Amniotic epithelial cell (primary cell): ENCODE measurements at places on chromosomes 6 and 20.
A peak's percentile ranks its signal among the peaks of the same experiment; 100 is the strongest.

GRCh38 chr20:39571171-39571570 is 609.0 kb downstream of the DHX35 start:
- no peak for DNase-seq

DNA sequence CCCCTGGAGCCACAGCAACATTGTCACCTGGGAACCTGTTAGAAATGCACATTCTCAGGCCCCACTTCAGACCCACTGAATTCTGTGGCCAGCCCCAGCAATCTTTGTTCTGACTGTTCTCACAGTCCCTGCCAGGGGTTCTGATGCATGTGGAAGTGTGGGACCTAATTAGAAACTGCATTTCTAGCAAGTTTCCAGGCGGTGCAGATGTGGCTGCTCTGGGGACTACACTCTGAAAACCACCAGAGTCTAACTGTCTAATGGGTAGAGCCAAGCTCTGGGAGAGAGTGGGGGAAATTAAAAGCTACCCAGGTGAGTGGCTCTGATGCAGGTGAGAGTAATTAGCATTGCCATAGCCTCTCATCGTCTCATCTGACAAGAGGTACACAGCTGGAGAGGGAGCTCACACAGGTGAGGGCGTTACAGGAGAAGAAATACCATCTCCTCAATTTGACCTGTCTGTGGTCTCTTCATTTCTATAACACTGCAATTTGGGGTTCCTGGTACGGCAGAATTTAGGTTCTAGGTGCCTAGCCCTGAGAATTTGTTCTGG is 66.0 kb downstream of the SNX5 start:
- DNase-seq = no peak

DNA sequence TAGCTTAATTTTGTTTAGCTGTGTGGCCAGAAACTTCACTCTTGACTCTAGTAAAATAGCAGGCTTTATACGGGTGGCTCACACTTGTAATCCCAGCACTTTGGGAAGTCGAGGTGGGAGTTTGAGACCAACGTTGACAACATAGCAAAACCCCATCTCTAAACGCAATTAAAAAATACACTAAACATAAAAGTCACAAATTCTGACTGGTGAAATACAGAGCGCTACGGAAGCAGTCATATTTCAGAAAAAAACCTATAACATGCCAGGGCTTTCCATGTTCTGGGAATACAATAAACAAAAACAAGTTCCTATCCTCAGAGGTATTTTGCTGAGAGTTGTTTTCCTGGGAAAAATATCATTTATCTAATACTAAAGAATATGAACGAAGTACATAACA is 24.8 kb upstream of the ZSCAN23 start:
- DNase-seq = no peak

GRCh38 chr6:162343936-162344645 is 383.5 kb downstream of the PRKN start:
- no peak for DNase-seq

- peak; percentile 29 for DNase-seq
Observed at GRCh38 chr20:16556301-16556700, 16.9 kb downstream of the KIF16B start.

DNA sequence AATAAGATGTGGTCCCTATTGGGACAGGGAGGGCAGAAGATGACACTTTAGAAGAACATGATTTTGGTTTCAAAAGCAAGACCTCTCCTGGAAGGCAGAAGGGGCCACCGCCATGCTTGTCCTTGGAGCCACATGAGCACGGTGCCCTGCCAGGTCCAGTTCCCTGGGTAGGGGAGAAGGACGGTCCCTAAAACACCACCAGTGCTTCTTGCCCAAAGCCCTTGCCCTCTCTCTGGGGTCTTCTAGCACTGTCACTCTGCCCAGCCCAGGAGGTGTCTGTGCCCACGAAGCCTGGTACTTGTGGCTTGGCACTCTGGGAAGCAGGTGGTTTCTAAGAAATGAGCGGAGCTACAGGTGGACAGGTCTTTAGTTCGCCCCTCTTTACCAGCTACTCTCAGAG is 46.0 kb downstream of the PLCG1 start:
- no peak for DNase-seq

DNA sequence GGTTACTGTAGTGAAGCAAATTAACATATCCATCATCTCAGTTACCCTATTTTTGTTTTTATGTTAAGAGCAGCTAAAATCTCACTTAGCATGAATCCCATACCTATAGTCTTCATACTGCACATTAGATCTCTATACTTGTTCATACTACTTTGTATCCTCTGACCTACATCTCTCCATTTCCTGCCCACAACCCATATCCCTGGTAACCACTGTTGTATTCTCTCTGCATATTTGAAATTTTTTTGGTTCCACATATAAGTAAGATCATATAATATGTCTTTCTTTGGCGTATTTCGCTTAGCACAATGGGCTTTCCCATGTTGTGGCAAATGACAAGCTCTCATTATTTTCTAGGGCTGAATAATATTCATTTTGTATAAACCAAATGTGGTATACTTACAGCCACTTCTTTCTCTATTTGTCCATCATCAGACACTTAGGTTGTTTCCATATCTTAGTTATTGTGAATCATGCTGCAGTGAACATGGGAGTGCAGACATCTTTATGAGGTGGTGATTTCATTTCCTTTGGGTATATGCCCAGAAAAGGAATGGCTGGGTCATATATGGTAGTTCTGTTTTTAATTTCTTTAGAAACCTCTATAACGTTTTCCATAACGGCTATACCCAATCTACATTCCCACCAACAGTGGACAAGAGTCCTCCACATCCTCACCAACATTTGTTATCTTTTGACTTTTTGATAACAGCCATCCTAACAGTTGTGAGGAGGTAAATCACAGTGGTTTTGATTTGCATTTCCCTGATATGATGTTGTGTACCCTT is 39.8 kb downstream of the BACH2 start:
- peak; percentile 83 for DNase-seq

DNA sequence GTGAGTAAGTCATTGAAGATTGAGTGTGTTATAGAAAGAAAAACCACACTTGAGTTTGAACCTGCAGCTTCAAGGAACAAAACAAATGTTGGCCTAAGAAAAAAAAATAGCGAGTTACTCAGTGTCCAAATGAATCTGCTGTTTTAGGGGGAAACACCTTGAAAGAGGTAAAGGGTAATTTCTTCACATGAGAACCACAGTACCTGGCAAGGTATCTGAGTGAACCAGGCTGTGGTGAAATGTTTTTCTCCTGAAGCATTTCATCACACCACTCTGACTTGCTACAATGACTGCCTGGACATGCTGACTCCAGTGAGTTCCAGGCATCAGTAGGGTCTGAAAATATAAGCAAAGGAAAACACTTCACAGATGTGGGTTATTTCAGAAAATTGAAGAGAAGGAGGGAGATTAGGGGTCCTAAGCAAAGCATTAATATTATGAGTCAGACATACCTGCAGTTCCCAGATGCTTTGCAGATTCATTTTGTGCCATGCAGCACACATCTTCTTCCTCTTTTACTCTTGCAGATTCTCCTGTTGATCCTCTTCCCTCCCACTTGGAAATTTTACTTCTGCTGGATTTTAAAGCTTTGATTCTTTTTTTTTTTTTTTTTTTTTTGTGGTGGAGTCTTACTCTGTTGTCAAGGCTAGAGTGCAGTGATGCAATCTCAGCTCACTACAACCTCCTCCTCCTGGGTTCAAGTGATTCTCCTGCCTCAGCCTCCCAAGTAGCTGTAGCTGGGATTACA is 206.2 kb upstream of the SGK1 start:
- peak; percentile 46 for DNase-seq

GRCh38 chr6:2961506-2961905 is 9.9 kb downstream of the SERPINB6 start:
- no peak for DNase-seq

DNA sequence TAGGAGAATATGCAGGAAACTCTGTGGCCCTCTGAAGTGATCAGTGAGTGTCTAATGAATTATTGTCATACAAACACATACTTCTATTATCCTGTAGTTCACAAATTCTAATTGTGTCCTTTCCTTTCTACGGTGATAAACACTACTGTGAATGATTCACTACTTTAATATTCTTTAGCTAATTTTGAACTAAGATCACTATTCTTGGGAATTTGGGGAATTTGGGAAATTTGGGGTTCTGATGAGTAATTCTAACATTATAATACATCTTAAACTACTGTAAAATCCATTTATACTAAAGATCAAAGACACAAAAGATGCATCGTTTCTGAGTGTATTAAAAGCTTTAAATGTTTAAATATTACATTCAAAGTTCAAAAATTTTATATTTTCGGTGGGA is 1287.2 kb upstream of the CITED2 start:
- no peak for DNase-seq

GRCh38 chr6:73004231-73004630 is 221.1 kb downstream of the KHDC1L start:
- DNase-seq = no peak

DNA sequence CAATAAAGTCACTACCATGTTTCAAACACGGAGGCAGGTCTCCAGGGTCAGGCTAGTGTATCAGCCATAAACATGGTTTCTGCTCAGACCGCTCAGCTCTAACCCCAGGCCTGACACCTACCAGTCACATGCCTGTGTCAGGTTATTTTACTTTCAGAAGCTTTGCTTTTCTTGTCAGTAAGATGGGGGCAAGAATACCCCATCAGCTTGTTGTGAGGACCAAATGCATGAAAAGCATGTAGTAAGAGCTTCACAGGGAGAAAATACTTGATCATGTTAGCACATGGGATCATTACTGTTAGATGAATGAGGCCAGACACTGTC is 65.2 kb upstream of the PIM1 start:
- no peak for DNase-seq

DNA sequence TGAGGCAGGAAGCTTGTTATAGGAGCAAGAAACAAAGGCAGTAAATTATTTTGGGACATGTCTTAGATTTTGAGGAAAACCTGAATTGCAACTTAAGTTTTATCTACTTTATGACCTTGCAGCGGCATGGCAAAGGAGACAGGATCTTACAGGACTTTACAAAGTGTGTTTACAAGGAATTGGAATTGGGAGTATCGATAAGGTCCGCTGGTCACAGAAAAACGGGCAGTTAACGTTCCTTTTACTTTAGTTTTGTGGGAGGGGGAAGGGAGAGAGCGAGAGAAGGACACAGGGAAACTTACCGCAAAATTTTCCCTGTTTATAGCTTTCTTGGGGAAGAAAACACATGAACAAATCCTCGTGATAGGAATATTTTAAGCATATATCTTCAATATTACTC is 1607.2 kb downstream of the GRIK2 start:
- DNase-seq = no peak

- peak; percentile 83 for DNase-seq
Observed at GRCh38 chr6:108589244-108589791, 28.6 kb downstream of the FOXO3 start.

- no peak for DNase-seq
Observed at GRCh38 chr6:46490425-46491200, 636 bp downstream of the RCAN2 start.

- DNase-seq = no peak
Observed at GRCh38 chr6:161150566-161150965, 123.3 kb downstream of the AGPAT4 start.

- peak; percentile 75 for DNase-seq
Observed at GRCh38 chr6:145813285-145814034, 1.1 kb downstream of the FBXO30 start.

GRCh38 chr6:16621002-16621401 is 140.3 kb downstream of the ATXN1 start:
- DNase-seq = no peak

DNA sequence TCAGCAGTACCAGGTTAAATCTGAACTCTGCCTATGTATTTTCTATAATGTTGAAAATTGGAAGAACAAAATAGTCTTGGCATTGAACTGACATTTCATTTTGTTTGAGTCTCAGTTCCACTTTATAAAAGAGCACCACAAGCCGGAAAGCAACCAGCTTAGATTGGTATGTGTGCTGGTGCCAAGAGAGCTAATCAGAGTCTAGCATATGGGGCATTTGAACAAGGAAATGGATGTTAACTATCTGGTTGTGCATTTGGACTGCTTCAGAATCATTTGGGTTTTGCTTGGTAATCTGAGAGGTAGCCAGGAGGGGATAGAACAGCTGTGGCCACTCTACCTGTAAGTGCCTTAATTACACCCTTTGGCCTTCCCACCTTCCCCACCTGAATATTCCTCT is 184.8 kb downstream of the GRIK2 start:
- DNase-seq = no peak

DNA sequence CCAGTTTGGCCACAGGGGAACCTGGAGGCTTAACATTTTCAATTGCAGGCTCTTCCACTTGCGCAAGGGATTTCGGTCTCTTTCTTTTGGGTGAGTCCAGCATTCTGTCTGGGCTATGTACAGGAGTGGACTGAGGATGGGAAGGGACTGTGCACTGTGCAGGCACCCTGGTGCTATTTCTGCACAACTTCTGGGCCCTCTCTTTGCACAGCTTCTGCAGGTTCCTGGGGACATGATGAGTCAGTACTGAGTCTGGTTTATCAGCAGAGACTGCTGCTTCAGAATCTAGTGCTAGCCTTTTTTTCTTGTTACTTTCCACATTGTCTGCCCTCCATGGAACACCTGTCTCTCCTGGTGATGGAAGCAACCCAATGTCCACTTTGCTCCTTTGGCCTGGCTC is 78.5 kb upstream of the ASF1A start:
- DNase-seq = no peak

- DNase-seq = no peak
Observed at GRCh38 chr20:9551808-9552550, 37.6 kb downstream of the LAMP5 start.

DNA sequence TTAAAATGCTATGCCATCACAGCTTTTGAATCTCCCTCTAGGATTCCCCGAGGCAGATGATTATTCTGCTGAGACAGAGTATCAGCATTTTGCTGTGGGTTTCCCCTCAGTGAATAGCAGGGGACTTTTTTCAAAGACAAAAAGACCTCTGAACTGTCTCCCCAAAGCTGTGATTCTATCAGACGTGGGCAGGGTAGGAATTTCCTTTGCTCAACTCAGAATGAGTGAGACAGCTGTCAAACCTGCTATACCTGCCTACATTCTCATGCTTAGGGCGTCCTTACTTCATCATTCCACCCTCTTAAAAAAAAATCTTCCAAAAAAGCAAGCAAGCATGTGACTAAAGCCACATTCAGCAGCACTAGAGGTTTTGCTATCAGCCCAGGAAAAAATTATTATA is 147.6 kb upstream of the FAM83B start:
- DNase-seq = no peak

GRCh38 chr20:44410583-44411019 is 55.1 kb downstream of the HNF4A start:
- no peak for DNase-seq

GRCh38 chr6:165090242-165090641 is 219.2 kb downstream of the C6orf118 start:
- no peak for DNase-seq

DNA sequence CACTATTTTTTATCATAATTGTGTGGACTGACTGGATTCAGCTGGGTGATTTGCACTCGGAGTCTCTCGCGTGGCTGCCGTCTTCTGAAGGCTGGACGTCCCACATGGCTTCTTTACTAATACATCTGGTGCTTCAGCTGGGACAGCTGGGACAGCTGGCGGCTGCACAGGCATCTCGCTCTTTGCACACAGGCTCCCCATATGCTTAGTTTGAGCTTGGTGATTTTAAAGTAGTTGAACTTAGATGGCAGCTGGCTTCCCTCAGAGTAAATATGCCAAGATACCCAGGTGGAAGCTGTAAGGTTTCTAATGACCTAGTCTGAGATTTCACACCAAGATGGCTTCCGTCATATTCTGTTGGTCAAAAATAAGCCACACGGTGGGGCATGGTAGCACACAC is 38.7 kb upstream of the PPP1R3G start:
- no peak for DNase-seq
